ENCODE measurements at places on chromosomes 3 and 15.

- no peak for DNase-seq
These were observed 188.8 kb downstream of the ZNF385D start for GRCh38 chr3:21562243-21562642.

DNA sequence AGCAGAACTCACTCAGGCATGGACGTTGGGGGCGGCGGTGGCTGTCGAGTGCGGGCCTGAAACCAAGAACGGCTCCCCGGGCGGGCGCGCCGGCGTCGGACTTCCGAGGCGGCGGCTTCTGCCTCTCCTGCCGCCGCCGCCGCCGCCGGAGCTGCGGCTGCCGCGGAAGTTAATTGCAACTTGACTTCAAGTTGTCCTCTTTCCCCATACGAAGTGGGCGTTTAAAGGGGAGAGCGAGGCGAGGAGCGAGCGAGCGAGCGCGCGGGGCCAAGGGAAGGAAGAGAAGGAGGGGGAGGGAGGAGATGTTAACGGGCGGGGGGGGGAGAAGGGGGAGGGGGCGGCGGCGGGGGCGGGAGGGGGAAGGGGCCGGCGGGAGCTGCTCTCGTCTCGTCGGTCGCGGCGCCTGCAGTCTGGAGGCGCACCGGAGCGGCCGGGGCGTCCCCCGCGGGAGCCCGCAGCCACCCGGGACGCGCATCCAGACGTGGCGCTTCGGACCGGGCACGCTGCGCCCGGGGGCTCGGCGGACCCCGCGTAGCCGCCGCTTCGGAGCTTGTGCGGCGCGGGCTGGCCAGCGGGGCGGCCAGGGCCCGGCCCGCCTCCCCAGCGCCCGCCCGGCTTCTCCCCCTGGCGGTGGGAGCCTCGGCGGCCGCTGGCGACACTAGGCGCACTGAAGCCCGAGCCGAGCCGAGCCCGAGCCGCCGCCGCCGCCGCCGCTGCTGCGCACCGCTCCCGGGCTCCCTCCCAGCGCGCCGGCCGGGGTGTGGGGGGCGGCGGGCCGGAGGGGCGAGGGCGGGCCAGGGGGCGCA lies 19.7 kb upstream of the SATB1 start:
- DNase-seq = no peak

DNA sequence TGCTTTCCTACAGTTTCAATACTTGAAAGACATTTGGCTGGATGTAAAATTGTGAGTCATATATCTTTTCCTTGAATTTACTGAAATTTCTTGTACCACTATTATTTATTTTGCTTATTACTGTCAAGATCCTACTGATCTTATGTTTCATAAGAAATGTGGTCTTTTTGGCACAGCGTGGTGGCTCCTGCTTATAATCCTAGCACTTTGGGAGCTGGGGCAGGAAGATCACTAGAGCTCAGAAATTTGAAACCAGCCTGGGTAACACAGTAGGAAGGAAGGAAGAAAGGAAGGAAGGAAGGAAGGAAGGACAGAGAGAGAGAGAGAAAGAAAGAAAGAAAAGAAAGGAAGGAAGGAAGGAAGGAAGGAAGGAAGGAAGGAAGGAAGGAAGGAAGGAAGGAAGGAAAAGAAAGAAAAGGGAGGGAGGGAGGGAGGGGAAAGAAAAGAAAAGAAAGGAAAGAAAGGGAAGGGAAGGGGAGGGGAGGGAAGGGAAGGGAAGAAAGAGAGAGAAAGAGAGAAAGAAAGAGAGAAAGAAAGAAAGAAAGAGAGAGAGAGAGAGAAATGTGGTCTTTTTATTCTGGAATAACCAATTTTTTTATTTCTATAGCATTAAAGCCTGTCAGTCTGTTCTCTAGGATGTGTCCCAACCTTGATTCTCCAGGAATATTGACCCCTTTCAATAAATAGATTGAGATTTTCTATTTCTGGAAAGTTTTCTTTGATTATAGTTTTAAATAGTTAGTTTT lies 572.0 kb upstream of the TGFBR2 start:
- DNase-seq = no peak

GRCh38 chr3:5709714-5710113 lies 522.2 kb downstream of the EDEM1 start:
- DNase-seq = no peak

DNA sequence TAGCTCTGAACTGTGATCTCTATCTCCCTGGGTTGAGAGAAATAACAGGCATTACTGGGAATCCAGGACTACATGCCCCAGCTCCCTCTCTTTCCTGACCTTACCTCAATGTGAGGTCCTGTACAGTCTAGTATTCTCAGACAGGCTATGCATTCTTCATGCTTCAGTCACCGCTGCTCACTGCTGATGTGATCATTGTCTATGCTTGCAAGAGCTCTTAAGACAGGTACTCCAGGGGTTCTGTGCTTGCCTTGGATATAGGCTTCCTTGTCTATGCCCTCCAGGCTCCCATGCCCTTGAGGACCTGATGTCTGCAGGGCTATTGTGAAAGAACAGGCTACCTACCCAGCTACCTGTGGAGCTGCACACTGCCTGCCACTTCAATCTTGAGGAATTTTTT lies 183.6 kb downstream of the MBNL1 start:
- peak; percentile 39 for DNase-seq

- DNase-seq = no peak
These were observed 430.7 kb upstream of the CBLB start for GRCh38 chr3:106299300-106300098.

DNA sequence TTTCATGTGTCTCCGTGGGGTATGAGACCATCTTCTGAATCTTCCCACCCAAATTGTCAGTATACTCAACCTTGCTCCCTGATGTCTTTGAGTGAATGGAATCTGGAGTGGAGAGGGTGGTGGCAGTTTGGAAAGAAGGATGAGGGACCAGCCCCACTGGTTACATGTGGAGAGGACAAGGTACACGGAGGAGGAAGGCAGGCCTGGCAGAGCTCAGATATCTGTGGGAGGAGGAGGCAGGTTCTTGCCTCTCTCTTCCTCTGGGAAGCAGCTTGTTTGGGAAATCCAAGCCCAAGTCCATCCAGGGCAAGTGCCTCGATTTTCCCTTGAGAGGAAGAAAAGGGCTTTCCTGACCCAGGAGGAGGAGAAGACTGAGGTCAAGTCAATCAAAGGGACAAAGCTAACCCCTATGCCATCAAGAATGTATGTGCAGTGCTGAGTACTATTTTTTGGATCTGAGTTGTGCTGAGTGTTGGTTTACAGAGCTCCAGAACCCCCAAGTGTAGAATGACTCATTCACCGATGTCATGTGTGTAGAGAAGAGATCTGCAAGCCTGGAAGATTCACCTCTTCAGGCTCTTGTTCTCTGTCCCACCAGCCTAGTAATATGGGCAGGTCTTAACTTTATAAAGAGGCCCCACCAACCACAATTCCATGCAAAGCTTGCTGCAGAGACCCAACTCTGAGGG lies 19.8 kb upstream of the LOXL1 start:
- DNase-seq = no peak

All from RWPE2 (cell line).